ENCODE measurements at places on chromosomes 6 and 20.

GRCh38 chr20:38991814-38992704 is 29.9 kb downstream of the DHX35 start:
- DNase-seq = no peak

DNA sequence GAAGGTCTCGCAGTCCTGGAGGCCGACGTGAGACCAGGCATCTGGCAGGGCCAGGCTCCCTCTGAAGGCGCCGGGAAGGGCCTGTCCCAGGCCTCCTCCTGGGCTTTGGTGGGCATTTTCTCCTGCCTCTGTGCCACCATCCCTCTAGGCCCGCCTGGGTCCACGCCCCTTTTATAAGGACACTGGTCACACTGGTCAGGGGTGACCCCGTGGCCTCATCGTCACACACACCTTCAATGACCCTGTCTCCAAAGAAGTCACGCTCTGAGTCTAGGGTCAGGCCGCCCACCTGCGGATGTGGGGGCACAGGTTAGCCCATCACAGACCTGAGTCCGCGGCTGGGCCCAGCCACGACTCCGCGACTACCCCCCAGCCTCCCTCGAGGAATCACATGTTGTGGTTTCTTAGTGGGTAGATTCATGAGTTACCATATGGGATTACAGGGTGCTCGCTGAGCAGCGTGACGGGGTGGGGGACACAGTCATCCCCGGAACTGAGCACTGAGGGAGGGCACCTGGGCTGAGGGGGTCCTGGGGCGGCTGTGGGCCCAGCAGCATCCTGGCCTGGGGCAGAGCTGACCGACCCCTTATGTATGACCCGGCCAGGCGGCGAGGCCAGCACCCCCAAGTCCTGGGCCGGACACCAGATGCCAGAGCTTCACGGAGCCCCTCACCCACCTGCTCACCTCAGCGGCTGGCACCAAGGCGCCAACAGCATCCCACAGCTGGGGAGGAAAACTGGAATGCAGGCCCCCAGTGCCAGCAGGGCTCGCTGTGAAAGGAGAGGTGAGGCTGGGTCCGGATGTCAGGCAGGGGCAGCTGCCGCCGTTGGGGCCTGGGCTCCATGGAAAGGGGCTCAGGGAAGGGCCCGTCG is 115.9 kb downstream of the DLL1 start:
- DNase-seq = no peak

GRCh38 chr20:37803438-37804307 is 99.3 kb upstream of the VSTM2L start:
- peak; percentile 25 for DNase-seq

- DNase-seq = no peak
These were observed 258.4 kb upstream of the FAM83B start for GRCh38 chr6:54588176-54588575.

DNA sequence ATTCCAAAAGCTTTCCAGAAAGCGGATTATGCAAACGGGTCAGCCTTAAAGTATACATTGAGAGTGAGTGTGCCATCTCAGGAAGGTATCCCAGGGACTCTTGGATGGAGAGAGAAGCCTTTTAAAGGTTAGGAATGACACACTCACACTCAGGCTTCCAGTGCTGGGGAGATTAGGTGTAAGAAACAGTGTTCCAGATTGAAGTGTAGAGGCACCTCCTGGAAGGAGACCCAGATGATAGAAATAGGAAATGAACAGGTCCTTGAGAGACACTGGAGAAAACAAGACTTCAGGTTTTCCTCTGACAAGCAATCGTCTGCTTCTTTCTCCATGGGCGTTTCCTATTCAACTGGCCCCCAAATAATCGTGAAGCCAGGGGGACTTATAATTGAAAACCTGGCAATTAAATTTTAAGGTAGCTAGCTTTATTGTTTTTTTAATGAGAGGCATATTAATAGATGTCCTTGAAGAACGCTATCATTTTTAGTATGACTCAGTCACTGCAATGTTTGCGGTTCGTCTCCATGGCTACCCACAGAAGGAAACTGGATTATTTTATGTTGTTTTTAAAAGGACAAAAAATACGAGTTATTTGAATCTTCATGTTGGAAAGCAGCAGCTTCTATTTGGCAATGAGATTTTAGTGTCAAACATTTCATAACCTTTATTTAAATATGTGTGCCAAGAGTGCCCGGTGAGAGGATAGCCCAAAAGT is 85.3 kb downstream of the TRMT6 start:
- no peak for DNase-seq

GRCh38 chr6:11009353-11009752 is 34.8 kb downstream of the ELOVL2 start:
- peak; percentile 18 for DNase-seq

DNA sequence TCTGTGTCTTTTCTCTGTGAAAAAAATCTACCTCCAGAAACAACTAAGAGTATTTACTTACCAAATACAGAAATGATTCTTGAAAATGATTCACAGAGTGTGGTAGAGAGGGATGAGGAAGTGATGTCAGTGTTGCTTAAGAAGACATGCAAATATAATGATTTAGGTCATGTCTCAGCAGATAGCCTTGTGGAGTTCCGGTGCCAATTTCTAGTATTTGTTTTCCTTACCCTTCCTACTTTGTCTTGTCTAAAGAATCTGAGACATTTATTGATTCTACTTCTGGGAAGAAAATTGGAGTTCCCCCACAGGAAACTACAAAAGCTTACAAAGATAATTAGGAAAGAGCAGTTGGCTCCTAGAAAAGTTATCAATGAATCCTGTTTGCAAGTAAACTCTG is 68.8 kb downstream of the GJA1 start:
- DNase-seq = no peak

DNA sequence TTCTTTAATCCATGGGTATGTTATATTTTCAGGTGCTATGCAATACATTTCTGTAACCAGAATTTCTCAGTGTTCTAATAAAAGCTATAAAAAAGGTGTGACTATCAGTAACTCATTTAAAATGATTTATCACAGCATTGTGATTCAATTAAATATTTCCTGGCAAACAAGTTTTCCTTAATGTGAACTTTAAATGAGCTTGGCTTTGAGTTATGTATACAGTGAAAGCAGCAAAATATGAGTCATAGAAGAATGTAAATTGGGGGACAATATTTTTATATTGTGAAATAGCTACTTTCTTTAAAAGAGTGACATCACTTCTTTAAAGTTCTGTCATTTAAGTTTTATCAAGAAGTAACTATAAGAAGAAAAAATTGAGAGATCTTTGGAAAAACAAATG is 484.9 kb upstream of the MAN1A1 start:
- DNase-seq = no peak

- no peak for DNase-seq
These were observed 19.6 kb downstream of the ZBTB46 start for GRCh38 chr20:63811491-63811875.

DNA sequence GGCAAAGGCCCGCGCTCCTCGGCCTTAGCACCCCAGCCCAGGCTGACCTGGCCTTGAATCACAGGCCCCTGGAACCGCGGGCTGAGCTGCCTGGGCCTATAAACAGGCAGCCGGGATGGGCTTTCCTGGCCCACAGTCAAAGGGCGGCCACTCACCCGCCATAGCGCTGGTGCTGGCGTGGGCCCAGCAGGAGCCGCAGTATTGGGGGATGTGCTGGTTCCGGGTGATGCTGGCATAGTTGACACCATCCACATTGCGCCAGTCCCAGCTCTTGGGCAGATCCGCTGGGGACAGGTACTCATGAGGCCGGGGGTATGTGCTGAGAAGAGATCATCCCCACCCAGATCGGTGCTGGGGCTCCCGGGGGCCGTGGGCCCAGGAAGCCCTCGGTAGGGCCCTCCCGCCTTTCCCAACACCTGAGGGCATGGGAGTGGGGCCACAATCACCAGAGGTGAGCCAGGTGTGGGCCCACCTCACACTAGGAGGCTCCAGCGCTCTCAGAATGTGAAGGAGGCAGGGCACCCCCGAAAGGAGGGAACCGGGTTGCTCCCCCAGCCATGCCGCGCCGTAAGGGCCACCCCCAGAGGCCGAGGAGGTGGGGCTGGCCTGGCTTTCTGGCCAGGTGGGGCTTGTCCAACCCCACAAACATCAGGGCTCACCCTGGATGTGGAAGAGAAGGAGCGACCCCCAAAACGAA is 739 bp downstream of the CTSZ start:
- no peak for DNase-seq

GRCh38 chr20:19625426-19625825 is 132.6 kb upstream of the RIN2 start:
- DNase-seq = no peak

DNA sequence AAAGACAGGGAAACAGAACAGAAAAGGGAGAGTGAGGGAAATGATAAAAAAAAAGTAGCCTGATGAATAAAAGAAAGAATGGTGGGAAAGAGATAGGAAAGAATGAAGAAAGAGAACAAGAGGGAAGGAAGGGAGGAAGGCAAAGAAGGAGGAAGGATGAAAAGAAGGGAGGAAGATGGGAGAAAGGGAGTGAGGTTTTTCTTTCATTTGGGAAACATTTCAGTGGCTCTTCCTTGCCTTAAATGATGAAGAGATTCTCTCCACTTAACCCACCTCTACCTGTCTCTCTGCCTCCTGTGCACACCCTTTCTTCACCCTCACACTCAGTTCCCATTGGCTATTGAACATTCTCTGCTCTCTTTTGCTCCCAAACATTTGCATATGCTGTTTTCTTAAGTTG is 222.1 kb upstream of the DEFB112 start:
- DNase-seq = no peak

DNA sequence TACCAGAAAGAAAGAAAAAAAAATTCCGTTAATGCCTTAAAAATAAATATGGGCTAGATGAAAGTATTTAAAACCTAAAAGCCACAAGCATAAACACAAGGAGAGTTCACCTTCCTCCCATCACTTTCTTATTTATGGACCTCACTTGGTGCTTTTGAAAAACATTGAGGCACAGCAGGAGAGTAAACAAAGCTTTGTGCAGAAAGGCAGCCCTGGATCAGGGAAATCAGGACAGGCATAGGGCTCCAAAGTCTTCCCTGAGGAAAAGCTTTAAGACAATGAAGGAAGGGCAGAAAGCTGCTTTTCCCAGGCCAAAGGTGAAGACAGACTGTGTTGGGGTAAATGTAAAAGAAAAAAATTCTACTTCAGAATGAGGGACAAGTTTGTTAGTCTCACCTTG is 207.9 kb downstream of the CLVS2 start:
- DNase-seq = no peak

- no peak for DNase-seq
These were observed 77.2 kb downstream of the TMEM242 start for GRCh38 chr6:157246048-157246630.

- no peak for DNase-seq
These were observed 35.9 kb upstream of the IL20RA start for GRCh38 chr6:137080711-137081110.

GRCh38 chr6:165936660-165937059 is 231.0 kb downstream of the TBXT start:
- DNase-seq = no peak

DNA sequence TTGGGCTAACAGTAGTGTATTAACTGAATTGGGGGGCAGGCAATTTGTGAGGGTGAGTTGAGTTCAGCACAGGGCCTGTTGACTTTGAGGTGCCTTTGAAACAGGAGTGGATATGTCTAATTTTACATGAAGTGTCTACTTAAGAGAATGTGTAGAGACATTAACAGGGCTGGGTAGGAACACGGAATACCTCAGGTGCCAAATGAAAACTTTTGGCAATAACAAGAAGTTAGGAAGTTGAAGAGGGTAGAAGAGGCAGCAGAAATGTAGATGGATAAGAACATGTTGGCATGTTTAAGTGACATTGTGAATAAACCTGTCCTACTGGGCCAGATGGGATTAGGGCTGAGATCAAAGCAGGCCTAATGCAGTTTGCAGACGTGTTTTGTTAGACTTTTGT is 117.0 kb downstream of the SLC16A10 start:
- no peak for DNase-seq

DNA sequence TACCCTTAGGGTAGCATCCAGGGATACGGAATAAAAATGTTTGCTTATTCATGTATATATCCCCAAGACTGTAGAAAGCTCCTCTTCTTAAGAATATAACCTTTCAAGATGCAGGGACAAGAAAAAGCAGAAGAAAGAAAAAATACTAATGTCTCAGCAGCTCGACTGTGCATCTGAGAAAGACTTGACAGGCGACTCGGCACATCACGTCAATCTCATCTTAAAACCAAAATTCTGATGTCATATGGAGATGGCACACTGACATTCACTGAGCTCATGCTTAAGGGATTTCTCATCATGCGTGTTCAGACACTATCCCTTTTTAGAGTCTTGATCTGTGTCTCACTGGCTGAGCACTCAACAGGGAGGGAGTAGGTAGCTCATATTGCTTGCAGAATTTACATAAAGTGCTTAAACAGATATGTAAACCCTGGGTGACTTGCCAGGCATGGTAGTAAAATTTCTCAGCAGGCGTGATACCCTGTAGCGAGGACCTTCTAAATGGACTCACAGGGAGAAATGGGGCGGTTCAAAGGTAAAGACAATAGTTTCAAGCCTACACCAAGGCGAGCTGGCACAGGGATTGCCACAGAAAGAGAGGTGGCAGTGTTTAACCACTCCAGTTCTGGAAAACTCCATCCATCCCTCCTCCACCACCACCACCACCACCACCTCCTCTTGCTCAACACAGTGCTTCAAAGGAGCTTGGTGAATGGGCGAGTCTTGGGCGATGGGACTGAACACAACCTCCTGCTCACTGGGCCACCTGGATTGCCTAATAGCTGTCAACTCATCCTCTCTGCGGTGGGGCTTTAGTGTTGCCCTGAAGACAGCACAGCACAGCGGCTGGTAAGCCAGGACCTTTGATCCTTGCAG is 330.5 kb downstream of the TFAP2A start:
- no peak for DNase-seq

GRCh38 chr6:44129841-44130322 is 2.5 kb downstream of the TMEM63B start:
- DNase-seq = no peak

GRCh38 chr6:40472353-40472752 is 114.8 kb downstream of the LRFN2 start:
- no peak for DNase-seq

- DNase-seq = no peak
These were observed 229.5 kb upstream of the DTNBP1 start for GRCh38 chr6:15892369-15892768.

- DNase-seq = no peak
These were observed 32.1 kb downstream of the C6orf141 start for GRCh38 chr6:49582529-49582928.

DNA sequence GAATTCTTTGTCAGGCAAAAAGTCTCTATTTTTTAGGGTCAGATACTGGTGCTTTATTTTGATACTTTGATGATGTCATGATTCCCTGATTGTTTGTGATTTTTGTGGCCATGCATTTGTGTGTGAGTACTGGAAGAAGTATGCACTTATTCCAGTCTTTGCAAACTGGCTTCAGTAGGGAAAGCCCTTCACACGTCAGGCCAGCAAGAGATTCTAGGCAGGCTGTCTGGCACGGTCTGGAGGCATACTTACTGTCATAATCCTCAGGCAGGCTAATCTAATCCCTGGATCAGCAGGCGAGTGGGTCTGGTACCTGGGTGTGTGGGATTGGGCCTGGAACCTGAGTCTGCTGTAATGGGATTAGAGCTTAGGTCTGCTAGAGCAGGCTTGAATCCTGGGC is 391.8 kb upstream of the MMS22L start:
- no peak for DNase-seq

Measured in GM12891 (cell line).